ENCODE measurements at places on chromosomes 1 and 21. TPM values are rescaled to one million over a fixed set of nuclear protein-coding genes. Genes with fewer than 3 reads are reported as not detected.

DNA sequence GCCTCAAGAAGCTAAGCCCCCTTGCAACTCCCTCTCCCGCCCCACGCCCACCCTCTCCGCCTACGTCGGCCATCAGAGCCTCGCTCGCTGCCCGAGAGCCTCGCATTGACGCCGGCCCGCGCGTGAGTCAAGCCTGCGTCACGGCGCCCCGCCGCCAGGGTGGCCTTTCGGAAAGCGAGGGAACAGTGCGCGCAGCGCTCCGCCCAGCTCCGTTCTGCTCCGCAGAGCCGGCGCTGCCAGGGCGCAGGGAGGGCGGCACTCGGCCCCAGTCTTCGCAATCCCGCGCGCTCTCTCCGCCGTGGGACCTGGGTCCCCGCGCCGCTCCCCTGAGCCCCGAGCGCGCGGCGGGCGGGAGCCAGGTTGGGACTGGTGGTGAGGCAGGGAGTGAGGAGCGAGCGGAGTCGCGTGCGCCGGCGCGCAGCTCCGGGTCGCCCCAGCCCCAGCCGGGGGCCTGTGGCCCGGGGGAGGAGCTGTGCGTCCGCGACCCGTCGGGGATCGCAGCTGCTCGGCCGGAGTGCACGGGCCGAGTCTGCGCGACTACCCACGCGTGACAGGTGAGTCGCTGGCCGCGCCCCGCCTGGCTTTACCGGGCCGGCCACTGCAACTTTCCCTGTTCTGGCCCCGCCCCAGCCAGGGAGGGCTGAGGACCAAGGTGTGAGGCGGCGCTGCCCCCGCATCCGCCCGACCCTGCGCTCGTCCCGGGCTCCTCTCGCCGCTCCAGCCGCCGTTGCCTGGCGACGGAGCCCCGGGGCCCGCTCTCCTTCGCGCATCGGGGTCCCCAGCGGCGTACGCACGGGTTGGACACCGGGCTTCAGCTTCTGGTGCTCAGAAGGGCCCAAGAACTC is at the start of gene SLC6A17:
Gene SLC6A17 (plus strand): TSS at position 165 of the 845 bp plus-strand sequence. CDS start 16,436 bp downstream, outside the sequence.
- DNase-seq, result no peak

GRCh38 chr1:197399755-197400521 is 131.9 kb downstream of the CRB1 start:
- DNase-seq, result peak; percentile 47

DNA sequence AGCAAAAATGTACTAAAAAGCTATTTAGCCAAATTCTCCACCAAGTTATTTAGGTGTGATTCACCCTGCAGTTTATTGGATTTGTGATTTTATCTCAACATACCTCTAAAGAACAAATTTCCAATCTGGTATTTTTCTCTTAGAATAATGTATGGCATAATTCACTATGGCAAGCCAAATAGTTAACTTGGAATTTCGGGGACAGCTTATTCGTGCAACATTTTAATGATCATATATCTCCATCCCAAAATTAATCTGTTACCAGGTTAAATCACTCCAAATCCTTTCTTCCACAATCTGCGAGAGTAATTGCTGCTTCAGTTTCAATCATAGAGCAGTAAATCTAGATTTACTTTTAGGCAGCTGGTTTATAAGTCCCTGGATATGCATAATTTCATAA is 53.4 kb downstream of the ERICH3 start:
- no peak for DNase-seq

DNA sequence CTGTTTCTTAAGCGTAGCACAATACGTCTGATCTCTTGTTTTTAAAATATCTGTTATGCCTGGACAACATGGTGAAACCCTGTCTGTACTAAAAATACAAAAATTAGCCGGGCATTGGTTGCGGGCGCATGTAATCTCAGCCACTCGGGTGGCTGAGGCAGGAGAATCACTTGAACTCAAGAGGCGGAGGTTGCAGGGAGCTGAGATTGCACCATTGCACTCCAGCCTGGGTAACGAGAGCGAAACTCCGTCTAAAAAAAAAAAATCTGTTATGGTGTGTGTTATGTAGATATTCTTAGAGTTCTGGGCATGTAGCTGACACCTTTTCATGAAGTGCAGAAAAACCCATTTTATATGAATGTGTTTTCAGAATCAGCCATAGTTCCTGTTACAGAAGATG is 38.2 kb downstream of the RABGAP1L start:
- DNase-seq, result no peak

DNA sequence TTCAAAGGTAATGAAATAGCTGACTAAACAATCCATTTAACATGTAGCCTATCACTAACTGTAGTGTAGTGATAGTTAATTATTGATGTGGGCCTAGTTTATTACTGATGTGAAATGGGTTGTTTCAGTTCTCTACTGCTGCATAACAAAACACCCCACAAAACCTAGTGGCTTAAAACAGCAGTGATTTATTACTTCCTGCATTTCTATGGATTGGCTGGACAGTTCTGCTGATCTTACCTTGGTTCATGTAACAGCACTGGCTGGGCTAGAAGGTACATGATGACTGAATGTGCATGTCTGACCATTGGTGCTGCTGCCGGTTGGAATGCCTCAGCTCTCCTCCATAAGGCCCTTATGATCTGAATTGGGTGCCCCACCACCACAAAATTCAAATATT is 5.4 kb upstream of the ABL2 start:
- DNase-seq, result no peak

GRCh38 chr1:167501515-167502191 is 16.7 kb downstream of the CD247 start:
- peak; percentile 53 for DNase-seq

Gene ROR1
- not detected for total RNA-seq

Gene RIMS3
- 2.1 TPM for total RNA-seq
